Pancreas (tissue), 10 donors: ENCODE measurements at places on chromosomes 5 and 9. TPM values are rescaled to one million over a fixed set of nuclear protein-coding genes. Genes with fewer than 3 reads are reported as not detected.
A peak's percentile ranks its signal among the peaks of the same experiment; 100 is the strongest.

DNA sequence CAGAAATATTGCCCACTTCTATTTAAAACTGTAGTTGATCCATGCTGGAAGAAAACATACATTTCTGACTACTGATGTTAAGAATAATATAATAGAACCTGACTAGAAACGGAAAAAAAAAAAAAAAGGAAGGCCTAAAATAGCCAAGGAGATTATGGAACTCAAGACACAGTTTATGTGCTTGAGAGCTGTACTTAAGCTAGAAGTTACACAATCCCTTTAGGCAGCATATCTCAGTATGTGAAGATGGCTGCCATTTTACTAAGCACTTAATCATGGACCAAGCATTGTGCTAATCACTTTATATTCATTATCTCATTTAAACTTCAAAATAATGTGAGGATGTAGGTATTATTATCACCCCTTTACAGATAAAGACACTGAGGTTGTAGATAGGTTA is 73.0 kb upstream of the NR4A3 start:
- H3K27me3 ChIP-seq, result no peaks in the 10 kb centered on the region
- DNase-seq, result no peak
- no peak overlapping the region for H3K27ac ChIP-seq
- H3K36me3 ChIP-seq, result no peaks in the 10 kb centered on the region
- H3K4me3 ChIP-seq, result no peak overlapping the region

DNA sequence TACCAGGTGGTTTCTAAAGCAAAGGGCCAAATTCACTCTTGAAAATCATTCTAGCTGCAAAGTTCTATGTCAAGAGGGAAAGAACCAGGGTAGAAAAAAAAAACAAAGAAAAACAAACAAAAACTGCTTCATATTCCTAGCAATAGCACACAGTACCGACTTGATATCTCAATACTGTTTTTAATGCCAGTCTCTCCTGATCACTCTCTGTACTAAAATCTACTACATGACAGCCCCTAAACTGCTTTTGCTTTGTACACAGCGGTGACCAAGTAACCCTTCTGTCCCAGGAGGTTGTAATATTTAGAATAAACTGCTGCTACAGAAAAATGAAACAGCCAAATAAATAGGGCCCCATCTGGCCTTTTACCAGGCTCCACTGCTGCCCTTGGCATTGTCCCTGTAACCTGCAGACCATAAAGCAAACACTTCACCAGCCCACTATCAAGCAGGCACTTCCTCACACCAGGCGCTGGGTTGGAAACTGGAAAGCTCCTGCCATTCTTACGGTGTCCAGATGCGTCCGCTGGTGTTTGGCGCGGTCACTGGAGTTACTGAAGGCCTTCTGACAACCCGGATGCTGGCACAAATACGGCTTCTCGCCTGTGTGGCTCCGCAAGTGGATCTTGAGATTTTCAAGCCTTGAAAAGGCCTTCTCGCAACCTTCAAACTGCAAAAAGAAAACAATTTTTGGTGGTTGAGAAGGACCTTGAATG is 363.2 kb downstream of the GLIS3 start:
- peak; percentile 17 for DNase-seq
- no peak overlapping the region for H3K27ac ChIP-seq
- H3K27me3 ChIP-seq, result no peaks in the 10 kb centered on the region

DNA sequence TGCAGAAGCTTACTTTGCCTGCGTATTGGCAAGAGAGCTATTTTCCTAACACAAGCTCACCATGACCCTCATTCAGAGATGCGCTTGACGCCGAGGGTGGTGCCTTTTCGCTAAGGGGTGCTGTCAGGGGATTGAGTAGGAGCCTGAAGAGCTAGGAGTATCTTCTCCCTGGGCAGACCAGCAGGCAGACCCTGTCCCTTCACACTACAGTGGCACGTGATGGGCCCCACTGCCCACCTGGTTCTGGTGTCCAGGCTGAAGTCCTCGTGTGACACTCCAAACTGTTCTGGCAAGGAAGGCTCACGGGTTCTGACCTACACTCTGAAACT is 198.3 kb downstream of the AUH start:
- H3K36me3 ChIP-seq, result no peaks in the 10 kb centered on the region
- H3K4me3 ChIP-seq, result no peak overlapping the region
- DNase-seq, result no peak
- H3K27me3 ChIP-seq, result no peaks in the 10 kb centered on the region

DNA sequence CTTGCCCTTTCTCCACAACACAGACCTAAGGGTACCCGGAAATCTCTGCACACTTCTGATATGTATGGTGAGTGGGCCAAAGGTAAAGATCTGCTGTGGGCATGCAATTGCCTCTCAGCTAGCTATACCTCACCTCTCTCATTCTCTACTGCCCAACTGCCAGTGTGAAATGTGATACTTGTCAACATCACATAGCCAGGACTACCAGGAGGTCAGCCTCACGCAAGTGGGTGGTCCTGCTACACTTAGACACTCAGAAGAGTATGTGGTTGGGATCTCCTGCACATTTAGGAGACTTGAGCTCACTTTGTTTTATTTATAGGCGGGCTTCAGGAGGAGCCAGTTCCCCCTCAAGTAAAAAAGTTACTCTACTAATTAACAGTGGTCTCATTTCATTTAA is 88.0 kb upstream of the MAN2A1 start:
- H3K27me3 ChIP-seq, result no peaks in the 10 kb centered on the region
- no peak overlapping the region for H3K27ac ChIP-seq
- no peak for DNase-seq
- H3K36me3 ChIP-seq, result no peaks in the 10 kb centered on the region
- no peaks in the 10 kb centered on the region for H3K4me1 ChIP-seq

- no peak for DNase-seq
- no peaks in the 10 kb centered on the region for H3K27me3 ChIP-seq
- peak within 1 kb of the TSS; percentile 68 for H3K4me3 ChIP-seq
- H3K27ac ChIP-seq, result peak within 1 kb of the TSS; percentile 84
Observed at GRCh38 chr9:124257844-124258606, at the start of gene NEK6. TSS of gene NEK6 (plus strand) at chr9:124257949. CDS start at chr9:124301965, 44,016 bp downstream.

- no peaks in the 10 kb centered on the region for H3K27me3 ChIP-seq
- no peak overlapping the region for H3K27ac ChIP-seq
- DNase-seq, result no peak
- no peaks in the 10 kb centered on the region for H3K4me1 ChIP-seq
- H3K36me3 ChIP-seq, result no peaks in the 10 kb centered on the region
Observed at GRCh38 chr5:54206580-54207229, 103.7 kb downstream of the ARL15 start.

DNA sequence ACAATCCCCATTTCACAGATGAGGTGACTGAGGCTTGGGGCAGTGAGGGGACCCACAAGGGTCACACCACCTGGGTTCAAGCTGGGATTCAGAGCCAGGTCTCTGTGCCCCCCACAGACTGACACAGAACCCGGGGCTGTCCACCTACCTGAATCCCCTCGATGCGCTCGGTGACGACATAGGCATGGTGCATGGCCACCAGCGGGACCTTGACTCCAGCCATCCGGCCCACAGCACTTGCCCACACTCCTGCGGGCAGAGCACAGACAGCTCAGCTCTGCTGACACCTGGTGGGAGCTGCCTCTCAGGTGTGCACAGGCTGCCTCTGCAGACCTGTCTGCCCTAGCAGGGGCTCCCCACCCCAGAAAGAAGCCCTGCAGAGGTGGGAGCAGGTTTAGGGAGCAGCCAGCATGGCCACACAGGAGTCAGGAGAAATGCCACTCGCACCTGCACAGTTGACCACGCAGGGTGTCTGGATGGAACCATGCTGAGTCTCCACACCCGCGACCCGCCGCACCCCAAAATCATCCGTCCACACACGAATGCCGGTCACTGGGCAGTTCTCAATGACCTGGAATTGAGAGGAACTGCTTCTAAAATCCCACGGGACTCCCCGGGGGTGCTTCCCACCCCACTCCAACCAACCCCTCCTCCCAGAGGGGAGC is 8.4 kb downstream of the SARDH start:
- no peaks in the 10 kb centered on the region for H3K27me3 ChIP-seq
- peak; percentile 12 for DNase-seq
- H3K4me3 ChIP-seq, result no peak overlapping the region
- no peaks in the 10 kb centered on the region for H3K36me3 ChIP-seq
- H3K27ac ChIP-seq, result no peak overlapping the region
- H3K4me1 ChIP-seq, result peaks cover 4% of the 10 kb centered on the region

GRCh38 chr9:131276094-131276888 is at the start of gene FAM78A:
TSS of gene FAM78A (minus strand) at chr9:131276510. CDS start at chr9:131276179, 331 bp downstream.
- no peak within 1 kb of the TSS for H3K27ac ChIP-seq
- no peaks in the 10 kb centered on the region for H3K27me3 ChIP-seq
- no peaks in the 10 kb centered on the region for H3K4me1 ChIP-seq
- no peak for DNase-seq

DNA sequence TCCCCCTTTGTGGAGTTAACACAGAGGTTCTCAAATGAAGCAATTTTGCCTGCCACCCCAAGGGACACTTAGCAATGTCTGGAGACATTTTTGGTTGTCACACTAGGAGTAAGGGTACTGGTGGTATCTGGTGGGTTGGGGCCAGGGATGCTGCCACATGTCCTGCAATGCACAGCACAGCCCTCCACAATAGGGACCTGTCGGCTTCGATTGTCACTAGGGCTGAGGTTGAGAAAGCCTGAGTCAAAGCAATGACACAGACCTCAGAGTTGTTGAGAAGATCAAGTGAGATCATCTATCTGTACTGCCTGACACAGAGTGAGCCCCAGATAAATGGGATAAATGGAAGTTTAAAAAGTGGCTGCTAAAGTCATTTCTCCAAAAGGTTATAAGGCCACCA is 249.2 kb upstream of the KLF4 start:
- no peaks in the 10 kb centered on the region for H3K36me3 ChIP-seq
- no peak overlapping the region for H3K27ac ChIP-seq
- no peaks in the 10 kb centered on the region for H3K4me1 ChIP-seq
- no peaks in the 10 kb centered on the region for H3K27me3 ChIP-seq

DNA sequence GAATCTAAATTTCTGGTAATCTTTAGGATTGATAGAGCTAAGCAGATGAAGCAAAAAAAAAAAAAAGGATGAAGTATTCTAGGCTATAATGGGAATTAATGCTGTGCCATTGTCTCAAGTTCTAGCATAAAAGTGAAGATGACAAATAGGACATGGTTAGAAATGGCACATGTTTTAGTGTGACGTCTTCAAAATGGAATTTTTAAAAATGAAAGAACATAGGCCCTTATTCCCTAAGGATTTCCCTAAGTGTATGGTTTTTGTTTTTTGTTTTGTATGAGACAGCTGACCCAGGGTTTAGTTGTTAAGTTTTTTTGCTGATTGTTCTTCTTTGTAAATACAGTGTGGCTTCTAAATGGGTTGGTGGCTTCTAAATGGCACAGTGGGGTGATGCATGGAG is 7.1 kb downstream of the TLE4 start:
- H3K27me3 ChIP-seq, result no peaks in the 10 kb centered on the region
- no peaks in the 10 kb centered on the region for H3K36me3 ChIP-seq
- H3K4me1 ChIP-seq, result peaks cover 13% of the 10 kb centered on the region
- H3K4me3 ChIP-seq, result no peak overlapping the region
- DNase-seq, result no peak

GRCh38 chr9:28810388-28811075 is 1237.3 kb upstream of the C9orf72 start:
- H3K4me3 ChIP-seq, result no peak overlapping the region
- H3K27me3 ChIP-seq, result peaks cover 3% of the 10 kb centered on the region
- DNase-seq, result no peak
- no peaks in the 10 kb centered on the region for H3K4me1 ChIP-seq
- no peak overlapping the region for H3K27ac ChIP-seq

DNA sequence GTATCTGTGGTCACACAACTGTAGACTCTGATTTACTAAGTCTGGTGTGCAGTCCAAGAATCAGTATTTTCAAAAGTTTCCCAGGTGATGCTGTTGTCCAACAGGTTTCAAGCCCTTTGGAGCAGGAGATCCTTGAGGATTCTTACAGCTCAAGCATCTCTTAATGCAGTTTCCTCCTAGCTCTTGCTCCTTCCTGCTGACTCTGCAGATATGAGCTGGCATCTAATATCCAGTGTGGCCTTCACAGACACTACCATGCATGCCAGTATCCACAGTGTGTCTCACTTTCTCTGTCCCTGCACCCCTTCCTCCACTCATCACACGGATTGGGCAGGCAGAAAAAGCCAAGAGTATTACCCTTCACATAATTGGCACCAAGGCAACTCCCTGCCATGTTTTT is 182.2 kb upstream of the TNC start:
- no peak overlapping the region for H3K27ac ChIP-seq
- H3K36me3 ChIP-seq, result no peaks in the 10 kb centered on the region
- DNase-seq, result no peak
- H3K4me1 ChIP-seq, result no peaks in the 10 kb centered on the region

DNA sequence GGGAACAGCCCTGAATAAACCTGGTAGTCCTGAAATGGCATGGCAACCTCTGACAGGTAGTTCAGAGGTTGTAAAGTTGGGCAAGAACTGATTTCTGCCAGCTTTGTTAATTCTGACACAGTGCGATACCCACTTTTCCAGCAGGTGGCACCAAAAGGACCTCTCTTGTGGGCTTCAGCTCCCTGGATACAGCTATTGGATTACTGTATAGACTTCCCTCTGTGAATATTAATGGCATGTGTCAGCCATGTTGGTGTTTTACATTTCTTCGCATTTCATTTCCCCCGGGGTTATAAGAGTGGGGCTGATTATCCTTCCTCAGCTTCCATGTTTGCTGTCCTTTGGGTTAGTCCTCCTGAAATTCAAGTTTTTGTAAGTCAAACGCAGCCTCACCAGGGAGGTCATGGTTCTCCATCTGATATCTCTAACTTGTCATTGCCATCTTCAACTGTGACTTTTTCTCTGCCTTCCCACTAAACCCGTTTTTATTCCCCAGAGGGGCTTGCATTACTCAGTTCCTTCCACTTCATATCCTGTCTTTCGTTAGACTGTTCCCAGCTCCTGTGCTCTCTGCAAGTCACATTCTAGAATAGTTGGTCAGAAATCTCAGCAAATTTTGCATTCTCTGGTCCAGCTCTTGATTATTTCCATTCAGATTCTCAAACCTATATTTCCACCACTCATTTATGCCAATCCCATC is 135.6 kb downstream of the LIFR start:
- no peak for DNase-seq
- H3K4me1 ChIP-seq, result no peaks in the 10 kb centered on the region
- no peak overlapping the region for H3K27ac ChIP-seq
- H3K27me3 ChIP-seq, result no peaks in the 10 kb centered on the region
- H3K4me3 ChIP-seq, result no peak overlapping the region

GRCh38 chr5:178370102-178370501 is 137.5 kb upstream of the PHYKPL start:
- H3K27ac ChIP-seq, result no peak overlapping the region
- H3K36me3 ChIP-seq, result no peaks in the 10 kb centered on the region
- H3K4me3 ChIP-seq, result no peak overlapping the region
- H3K27me3 ChIP-seq, result no peaks in the 10 kb centered on the region

GRCh38 chr5:58248221-58248620 is 211.7 kb downstream of the PLK2 start:
- H3K4me1 ChIP-seq, result peaks cover 4% of the 10 kb centered on the region
- no peaks in the 10 kb centered on the region for H3K27me3 ChIP-seq
- no peaks in the 10 kb centered on the region for H3K36me3 ChIP-seq
- no peak for DNase-seq
- H3K4me3 ChIP-seq, result no peak overlapping the region
- no peak overlapping the region for H3K27ac ChIP-seq

Gene PCDHGA6
- total RNA-seq, result 1.8 TPM

Gene PCDHA4
- total RNA-seq, result 0.91 TPM

Gene TEX53
- not detected for total RNA-seq

Gene RBM18
- total RNA-seq, result 6.3 TPM

Gene SLC4A9
- 0.12 TPM for total RNA-seq

Gene NCS1
- 8.6 TPM for total RNA-seq

Gene MZB1
- total RNA-seq, result not detected
